Stimulated activated CD4-positive, alpha-beta T cell treated with anti-CD3 and anti-CD28 coated beads, Interleukin-1b, Interleukin-23, amount 100 ng/mL, for 1 hour (primary cell): ENCODE measurements at places on chromosomes 4 and X.
A peak's percentile ranks its signal among the peaks of the same experiment; 100 is the strongest.

DNA sequence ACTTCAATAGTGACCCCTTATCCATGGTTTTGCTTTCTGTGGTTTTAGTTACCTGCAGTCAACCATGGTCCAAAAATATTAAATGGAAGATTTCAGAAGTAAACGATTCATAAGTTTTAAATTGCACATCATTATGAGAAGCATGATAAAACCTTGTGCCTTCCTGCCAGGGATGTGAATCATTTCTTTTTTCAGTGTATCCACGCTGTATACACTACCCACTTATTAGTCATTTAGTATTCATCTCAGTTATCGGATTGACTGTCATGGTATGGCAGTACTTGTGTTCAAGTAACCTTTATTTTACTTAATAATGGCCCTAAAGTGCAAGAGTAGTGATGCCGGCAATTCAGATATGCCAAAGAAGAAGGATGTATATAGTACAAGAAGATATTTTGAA, 37.7 kb upstream of the TASL start:
- no peak for DNase-seq

GRCh38 chr4:1072830-1073446, 40.4 kb downstream of the RNF212 start:
- DNase-seq, result peak; percentile 14

DNA sequence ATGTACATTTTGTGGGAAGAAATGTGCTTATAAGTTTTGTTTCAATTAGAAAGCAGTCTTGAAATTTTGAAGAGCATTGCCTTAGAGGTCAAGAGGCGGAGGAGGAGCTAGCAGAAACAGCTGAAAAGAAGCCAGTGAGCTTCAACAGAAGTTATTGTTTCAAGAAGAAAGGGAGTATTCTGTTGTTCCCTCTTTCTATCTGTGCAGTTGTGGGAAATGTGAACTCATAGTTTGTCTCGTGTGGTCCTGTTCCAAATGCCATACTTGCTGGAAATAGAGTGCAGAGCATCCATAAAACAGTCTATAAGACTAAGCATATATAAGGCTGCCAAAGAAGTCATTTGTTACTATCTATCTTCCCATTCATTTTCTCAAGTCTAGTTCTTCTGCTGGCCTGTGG, 1015.7 kb downstream of the DMD start:
- DNase-seq, result no peak

- DNase-seq, result no peak
Measured at GRCh38 chrX:70442224-70442623, 2.4 kb upstream of the DLG3 start.

DNA sequence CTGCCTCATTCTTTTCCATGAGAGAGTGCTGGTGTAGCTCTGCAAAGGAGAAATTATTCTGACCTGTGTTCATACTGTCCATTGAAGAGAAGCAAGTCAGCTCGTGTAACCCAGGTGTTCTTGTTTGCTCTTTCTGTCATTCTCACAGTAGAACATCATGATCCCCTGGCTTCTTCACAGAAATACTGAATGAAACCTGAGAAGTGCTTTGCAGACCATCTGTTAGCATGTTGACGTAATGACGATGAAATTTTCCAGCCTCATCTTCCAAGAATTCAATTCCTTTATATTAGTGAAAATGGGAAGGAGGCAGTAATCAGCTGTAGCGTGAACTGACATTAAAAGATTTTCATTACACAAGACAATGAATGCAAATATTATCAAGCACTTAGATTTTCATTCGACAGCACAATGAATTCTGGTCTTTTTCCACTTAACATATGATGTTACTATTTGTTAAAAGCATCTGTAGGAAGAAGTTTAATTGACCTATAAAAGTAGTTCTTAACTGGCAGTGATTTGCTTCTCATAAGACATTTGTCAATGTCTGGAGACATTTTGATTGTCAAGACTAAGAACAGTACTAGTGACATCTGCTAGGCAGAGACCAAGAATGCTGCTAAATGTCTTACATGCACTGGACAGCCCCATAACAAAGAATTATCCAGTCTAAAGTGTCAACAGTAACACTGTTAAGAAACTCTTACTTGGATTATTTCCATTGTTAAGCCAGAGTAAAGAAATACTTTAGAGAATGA, 246.3 kb downstream of the BANK1 start:
- no peak for DNase-seq

DNA sequence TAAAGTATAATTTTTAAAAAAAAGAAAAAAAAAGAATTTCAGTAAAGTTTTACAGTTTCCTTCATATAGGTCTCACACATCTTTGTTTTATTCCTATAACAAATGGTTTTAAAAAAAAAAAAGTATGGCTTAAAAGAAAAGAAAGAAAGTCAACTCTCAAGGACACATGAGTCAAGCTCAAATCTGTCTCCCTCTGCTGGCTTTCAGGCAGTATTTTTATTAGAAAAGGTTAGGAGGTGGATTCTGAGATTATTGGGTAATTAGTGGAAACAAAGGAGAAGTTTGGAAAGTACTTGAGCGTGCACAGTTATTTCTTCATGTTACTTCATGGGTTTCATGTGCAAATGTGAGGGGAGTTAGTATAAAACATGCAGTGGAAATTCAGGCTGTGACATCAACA, 36.6 kb upstream of the BTC start:
- no peak for DNase-seq

GRCh38 chr4:7420661-7421040, 14.1 kb downstream of the PSAPL1 start:
- DNase-seq, result no peak
